ENCODE measurements at places on chromosomes 13 and 19. TPM values are rescaled to one million over a fixed set of nuclear protein-coding genes. Genes with fewer than 3 reads are reported as not detected.

GRCh38 chr19:19176950-19177349 is 6.9 kb upstream of the MEF2B start:
- DNase-seq, result no peak

DNA sequence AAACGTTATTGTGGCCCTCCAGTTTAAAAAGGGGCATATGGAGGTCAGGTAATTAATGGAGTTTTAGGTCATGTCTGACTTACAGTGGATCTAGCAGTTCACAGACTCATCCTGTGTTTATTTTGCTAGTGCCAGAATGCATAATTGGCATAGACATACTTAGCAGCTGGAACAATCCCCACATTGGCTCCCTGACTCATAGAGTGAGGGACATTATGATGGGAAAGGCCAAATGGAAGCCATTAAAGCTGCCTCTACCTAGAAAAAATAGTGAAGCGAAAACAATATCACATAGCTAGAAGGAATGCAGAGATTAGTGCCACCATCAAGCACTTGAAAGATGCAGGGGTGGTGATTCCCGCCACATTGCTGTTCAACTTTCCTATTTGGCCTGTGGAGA is 610.7 kb downstream of the SLITRK5 start:
- DNase-seq, result no peak

DNA sequence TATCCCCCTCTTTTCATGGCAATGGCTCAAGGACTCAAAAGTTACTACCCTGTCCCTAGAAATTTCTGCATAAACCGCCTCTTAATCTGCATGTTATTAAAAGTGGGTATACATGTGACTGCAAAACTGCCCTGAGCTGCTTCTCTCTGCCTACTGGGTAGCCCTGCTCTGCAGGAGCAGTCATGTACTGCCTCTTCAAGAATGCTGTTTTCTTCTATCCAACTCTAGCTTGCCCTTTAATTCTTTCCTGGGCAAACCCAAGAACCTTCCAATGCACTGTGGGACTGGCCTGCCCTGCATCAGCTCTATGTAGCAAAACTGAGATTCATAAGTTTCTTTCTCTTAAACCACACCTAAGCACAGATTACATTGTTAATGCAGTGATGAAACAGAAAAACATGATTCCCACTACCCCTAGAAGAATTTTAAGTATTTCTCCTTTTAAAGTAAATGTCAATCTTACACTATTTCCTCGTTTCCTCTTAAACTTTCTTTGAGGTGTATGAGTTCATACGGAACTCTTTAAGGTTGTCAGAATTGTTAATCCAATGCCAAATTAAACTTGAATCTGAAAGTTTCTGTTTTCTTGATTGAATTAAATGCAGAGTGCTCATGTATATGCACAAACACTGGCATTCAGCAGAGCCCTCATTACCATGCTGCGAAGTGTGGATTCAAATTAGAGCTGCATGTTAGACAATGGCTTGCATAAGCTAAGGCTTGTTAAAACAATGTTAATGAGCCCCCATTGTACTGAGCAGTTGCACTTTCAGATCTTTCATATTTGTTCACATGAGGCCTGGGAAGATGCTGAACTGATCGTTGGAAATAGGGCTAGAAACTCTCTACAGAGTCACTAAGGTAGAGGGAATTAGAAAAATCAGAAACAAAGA is 669.9 kb upstream of the PCDH20 start:
- no peak for DNase-seq

GRCh38 chr19:45071545-45071938 is 4.7 kb downstream of the ZNF296 start:
- no peak for DNase-seq

DNA sequence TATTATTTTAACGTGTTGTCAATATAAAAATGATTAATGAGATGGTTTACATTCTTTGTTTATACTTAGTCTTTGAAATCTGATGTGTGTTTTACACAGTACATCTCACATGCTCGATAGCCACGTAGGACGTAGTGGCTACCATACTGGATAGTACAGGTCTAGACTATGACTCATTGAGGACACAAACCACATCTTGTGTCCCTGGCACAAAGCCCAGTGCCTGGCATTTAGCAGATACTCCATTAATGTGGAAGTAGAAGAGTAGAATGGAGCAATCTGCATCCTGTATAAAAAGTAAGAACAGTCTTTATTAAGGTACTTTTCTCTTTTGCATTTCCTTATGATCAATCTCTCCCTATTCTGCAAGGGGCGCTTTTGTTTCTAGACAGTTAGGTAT is 49.0 kb upstream of the FRY start:
- DNase-seq, result peak; percentile 89

- DNase-seq, result no peak
Measured at GRCh38 chr13:79711631-79712030, 230.7 kb downstream of the NDFIP2 start.

DNA sequence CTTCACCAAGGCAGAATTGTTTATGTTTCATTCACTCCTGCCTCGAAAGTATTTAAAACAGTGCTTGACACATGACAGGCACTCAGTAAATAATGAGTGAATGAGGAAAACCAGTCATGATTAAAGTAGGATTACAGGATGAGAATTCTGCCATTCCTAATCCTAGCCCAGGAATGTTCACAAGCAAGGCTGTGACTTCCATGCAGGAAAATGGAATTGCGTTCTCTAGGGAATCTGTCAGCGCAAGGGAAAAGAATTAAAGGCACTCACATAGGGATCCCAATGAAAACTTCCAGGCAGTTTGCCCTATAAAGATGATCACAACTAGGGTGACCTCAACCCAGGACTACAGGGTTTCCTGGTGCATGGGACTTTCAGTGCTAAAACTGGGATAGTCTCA is 143.4 kb downstream of the CYSLTR2 start:
- DNase-seq, result no peak

DNA sequence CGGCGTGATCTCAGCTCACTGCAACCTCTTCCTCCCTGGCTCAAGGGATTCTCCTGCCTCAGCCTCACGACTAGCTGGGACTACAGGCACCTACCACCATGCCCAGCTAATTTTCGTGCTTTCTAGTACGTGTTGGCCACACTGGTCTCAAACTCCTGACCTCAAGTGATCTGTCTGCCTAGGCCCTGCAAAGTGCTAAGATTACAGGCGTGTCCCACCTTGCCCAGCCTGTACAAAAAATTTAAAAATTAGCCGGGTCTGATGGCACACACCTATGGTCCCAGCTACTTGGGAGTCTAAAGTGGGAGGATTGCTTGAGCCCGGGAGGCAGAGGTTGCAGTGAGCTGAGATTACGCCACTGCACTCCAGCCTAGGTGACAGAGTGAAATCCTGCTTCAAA is 4.7 kb upstream of the MEX3D start:
- DNase-seq, result no peak

- no peak for DNase-seq
Measured at GRCh38 chr13:50200988-50201387, 185.7 kb downstream of the KCNRG start.

Gene B3GNT8
- total RNA-seq, result 2.3 TPM

Gene OR4F17
- 0.15 TPM for total RNA-seq

DNA sequence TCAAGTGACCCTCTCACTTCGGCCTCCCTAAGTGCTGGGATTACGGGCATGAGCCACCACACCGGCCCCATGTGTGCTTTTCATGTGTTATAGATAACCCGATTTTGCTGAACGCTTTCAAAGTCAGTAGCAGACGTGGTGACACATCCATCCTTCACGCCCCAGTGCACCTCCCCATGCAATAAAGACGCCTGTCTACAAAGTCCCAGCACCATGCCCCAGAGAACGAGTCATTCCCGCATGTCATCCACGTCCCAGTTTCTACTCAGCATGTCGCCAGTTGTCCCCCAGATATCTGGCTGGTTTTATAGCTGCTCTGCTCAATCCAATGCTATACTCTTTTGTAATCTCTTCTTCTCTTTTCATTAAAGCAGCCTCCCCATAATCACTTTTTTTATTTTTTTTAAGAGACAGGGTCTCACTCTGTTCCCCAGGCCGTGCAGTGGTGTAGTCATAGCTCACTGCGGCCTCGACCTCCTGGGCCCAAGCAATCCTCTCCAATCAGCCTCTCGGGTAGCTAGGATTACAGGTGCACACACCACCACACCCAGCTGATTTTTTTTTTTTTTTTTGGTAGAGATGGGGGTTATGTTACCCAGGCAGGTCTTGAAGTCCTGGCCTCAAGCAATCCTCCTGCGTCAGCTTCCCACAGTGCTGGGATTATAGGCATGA is 42.5 kb downstream of the DNM2 start:
- DNase-seq, result peak; percentile 91

Gene SIGLEC12
- not detected for total RNA-seq

- no peak for DNase-seq
Measured at GRCh38 chr19:38386300-38386970, 1.4 kb downstream of the GGN start.

DNA sequence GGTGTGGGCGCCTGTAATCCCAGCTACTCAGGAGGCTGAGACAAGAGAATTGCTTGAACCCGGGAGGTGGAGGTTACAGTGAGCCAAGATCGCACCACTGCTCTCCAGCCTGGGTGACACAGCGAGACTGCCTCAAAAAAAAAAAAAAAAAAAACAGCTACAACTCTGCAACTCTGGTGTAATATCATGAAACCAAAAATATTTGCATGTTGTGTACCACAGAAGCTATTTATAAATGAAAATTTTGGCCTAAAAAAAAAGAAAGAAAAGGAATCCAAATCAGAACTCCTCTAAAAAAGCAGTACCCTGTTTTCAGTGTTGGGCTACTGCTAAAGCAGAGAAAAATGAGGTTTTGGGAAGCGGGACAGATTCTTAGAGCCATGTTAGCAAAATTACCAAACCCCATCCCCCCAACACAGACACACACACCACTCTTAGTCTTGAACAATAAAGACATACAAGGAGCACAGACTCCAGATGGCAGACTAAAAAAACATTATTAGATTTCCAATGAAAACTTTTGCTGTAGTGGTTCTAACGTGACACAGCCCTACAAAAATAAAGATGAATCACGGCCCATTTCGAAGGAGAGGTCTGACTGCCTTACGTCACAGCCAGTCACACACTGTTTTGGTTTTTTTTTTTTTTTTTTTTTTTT is 51.5 kb downstream of the INSR start:
- DNase-seq, result peak; percentile 33

Gene CD79A
- not detected for total RNA-seq

GRCh38 chr13:113672002-113672651 is 5.1 kb downstream of the GRK1 start:
- no peak for DNase-seq

DNA sequence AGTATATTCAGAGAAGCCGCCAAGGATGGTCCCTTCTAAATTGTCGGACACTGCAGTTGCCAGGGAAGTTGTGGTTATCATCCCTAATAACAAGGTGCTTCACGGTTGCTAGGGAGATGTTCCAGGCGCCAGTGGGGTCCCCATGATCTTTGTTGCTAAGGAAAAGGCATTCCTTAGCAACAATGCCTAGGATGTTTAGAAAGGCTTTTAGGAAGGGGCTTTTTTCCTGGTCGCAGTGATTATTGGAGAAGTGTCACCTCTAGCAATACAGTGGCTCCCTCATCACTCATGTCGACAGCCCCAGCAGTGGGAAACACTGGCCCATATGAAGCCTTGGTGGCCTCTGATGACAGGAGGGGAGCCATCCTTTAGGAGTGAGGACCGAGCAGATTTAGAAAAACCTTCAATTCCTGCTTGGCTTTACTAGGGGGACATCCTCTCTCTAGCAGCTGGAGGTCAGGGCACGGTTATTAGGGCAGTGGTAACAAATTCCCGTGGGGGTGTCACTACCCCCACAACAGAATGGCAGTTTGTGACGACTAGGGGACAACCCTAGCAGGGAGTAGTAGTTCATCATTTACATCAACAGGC is 6.4 kb upstream of the TMC4 start:
- peak; percentile 1 for DNase-seq

GRCh38 chr13:114106526-114106925 is 25.9 kb downstream of the RASA3 start:
- DNase-seq, result no peak

- no peak for DNase-seq
Measured at GRCh38 chr19:33132021-33132420, at the start of gene WDR88. WDR88 (plus strand) TSS chr19:33132114; CDS start chr19:33132170, 56 bp downstream.

GRCh38 chr19:45424191-45425058 is 708 bp upstream of the ERCC1 start:
- peak; percentile 95 for DNase-seq

DNA sequence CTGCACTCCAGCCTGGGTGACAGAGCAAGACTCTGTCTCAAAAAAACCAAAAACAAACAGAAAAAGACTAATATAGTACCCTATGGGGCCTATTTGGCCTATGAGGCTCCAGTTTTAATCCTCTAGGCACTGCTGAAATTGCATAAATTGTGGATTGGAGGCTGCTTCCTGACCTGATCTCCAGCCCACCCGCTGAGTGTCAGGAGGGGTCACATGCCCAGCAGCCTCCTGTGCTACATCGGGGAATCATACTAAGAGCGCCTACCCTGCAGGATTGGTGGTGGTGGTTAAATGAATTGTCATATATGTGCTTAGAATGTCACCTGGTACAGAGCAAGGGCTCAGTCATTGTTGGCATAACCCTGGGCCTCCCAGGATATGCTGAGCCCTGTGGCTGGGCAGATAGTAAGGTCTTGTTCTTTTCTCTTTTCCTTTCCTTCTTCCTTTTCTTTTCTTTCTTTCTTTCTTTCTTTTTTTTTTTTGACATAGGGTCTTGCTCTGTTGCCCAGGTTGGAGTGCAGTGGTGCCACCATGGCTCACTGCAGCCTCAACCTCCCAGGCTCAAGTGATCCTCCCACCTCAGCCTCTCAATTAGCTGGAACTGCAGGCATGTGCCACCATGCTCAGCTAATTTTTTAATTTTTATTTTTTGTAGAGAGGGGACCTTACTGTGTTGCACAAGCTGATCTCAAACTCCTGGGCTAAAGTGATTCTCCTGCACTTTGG is 31.3 kb downstream of the LTBP4 start:
- DNase-seq, result peak; percentile 3

DNA sequence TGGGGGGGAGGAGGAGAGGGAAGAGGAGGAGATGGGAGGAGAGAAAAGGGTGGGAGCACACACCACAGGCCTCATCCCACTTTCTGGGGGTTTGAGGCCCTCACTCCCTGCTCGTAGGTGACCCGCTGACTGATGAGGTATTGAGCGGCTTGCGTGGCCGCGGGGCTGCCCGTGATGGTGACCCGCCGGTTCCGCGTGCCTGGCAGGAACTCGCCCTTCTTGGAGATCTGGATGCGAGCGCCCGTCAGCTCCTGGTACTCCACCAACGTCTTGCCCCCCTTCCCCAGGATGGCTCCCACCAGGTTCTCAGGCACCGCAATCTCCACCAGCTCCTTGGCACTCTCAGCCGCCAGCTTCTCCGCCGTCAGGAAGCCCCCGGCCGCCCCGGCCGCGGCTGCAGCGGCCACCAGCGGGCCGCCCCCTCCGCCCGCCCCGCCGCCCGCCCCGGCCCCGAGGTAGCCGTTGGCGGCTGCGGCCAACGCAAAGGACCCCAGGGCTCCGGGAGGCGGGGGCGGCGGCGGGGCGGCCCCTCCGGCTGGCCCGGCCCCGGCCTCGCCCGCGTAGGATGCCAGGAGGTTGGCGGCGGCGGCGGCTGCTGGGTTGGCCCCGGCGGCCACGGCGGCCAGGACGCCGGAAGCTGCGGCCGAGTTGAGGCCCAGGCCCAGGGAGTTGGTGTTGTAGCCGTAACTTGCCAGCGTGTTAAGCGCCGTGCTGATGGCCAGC is 25.4 kb upstream of the NANOS2 start:
- DNase-seq, result no peak

GRCh38 chr19:56116606-56117005 is 4.5 kb downstream of the ZNF787 start:
- DNase-seq, result no peak
